A549 treated with DMSO at 1 μM for 4 hours (cell line): ENCODE measurements at places on chromosomes 4 and X. TPM values are rescaled to one million over a fixed set of nuclear protein-coding genes. Genes with fewer than 3 reads are reported as not detected.

Gene GPR173
- 0.01 to 0.02 TPM in 2 of 5 replicates, not detected in the others for total RNA-seq

Gene SRPK3
- 0.03 to 0.13 TPM (median 0.07 TPM) in 4 of 5 replicates, not detected in the other for total RNA-seq

Gene MAGEE2
- not detected in 5 replicates for total RNA-seq

Gene GLOD5
- not detected in 5 replicates for total RNA-seq

Gene UGT2B11
- 0.08 to 0.14 TPM (median 0.10 TPM) in 5 replicates for total RNA-seq

Gene TEX13D
- total RNA-seq: not detected in 5 replicates

Gene CCDC120
- 2.7 to 4.6 TPM (median 3.9 TPM) in 5 replicates for total RNA-seq

Gene IL2
- total RNA-seq: not detected in 5 replicates

Gene MRFAP1
- total RNA-seq: 241 to 257 TPM (median 247 TPM) in 5 replicates

Gene VCX3B
- not detected in 5 replicates for total RNA-seq

Gene DUX4
- not detected in 5 replicates for total RNA-seq

Gene IL1RAPL1
- total RNA-seq: 0.02 TPM in 1 of 5 replicates, not detected in the others

Gene CLDN22
- total RNA-seq: not detected in 5 replicates

Gene CNGA1
- total RNA-seq: 0.15 TPM in 1 of 5 replicates, not detected in the others

Gene BCLAF3
- total RNA-seq: 2.8 to 4.6 TPM (median 3.5 TPM) in 5 replicates

Gene CXCL5
- 49.1 to 77.1 TPM (median 59.0 TPM) in 5 replicates for total RNA-seq

Gene FANCB
- 3.2 to 4.5 TPM (median 4.1 TPM) in 5 replicates for total RNA-seq

Gene SMARCA1
- 34.0 to 51.6 TPM (median 49.6 TPM) in 5 replicates for total RNA-seq
